Vagina (tissue), 2 donors: ENCODE measurements at places on chromosomes 11 and 22.

- DNase-seq, result no peak
Measured at GRCh38 chr11:65180877-65181568, 705 bp upstream of the CAPN1 start.

GRCh38 chr11:44244639-44245310 lies 65.2 kb downstream of the ALX4 start:
- no peak for DNase-seq

- DNase-seq, result no peak
Measured at GRCh38 chr11:109854731-109855130, 238.5 kb upstream of the ZC3H12C start.

DNA sequence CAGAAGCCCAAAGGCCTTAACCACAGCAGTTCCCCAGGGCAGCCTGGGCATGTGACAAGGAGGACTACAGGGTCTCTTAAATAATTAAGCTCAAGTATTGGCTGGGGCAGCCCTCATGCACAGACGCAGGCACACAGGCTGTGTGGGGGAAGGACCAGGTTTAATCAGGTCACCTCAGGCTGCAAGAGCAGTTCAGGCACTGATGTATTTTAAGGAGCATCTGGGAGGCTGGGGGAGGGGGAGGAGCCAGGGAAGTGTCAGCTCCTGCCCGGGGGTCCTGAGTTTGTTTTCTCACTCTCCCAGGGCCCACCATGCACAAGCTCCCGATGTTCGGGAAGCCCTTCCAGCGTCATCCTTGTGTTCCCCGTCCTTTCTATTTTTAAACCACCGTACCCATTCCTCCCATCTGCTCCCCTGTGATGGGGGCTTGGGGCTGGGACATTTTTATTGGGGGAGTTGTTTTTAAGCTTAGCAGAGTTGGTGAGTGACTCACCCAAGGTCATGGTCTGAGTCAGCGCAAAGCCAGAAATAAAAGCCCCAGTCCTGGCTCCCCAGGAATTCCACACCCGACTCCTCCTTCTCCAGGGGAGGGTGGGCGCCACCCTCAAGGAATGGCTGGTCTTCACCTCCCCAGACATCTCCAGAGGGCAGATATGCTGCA lies 2.4 kb downstream of the CSDC2 start:
- DNase-seq, result no peak

DNA sequence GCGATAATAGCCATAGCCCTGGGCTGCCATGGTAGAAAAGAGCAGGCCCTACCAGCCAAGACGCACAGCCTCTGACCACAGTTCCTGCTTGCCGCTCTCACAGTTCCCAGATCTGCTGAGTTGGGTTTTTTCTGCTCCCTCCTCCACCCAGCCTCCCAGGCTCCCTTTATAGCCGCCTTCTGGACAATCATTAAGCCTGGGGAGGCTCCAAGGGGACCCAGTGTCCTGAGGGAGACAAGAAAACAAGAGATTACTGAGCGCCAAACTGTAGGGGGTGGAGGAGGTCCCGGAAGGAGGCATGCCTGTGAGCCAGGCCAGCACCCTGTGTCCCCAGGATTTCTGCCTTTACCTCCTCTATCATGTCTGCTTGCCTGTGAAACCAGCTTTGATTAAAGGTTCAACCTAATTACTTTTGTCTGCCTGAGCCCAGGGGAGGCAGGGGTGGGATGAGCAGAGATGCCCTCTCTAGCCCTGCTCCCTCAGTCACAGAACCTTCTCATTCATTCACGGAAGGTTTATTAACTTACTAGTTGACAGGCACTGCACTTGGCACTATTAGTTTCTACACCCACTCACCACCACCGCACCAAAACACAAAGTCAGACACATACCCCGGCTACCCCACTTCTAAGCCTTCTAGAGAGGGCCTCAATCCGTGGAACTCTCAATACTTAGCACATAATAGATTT lies 1.2 kb downstream of the SLC37A4 start:
- DNase-seq, result no peak

DNA sequence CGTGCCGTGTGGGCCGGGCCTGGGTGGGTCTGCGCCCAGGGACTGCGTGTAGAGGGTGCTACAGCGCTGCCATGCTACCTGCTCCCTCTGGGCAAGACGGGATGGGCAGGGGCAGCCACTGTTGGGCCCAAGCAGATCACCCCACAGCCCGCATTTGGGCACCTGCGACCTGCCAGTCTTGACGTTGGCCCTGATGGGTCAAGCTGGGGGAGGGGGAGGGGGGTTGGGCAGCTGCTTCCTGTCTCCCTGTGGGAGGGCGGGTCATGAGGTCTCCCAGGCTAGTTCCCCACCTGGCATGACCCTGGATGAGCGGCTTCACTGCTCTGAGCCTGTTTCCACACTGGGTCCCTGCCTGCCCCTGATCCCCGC lies 2.8 kb upstream of the RPS19BP1 start:
- no peak for DNase-seq

DNA sequence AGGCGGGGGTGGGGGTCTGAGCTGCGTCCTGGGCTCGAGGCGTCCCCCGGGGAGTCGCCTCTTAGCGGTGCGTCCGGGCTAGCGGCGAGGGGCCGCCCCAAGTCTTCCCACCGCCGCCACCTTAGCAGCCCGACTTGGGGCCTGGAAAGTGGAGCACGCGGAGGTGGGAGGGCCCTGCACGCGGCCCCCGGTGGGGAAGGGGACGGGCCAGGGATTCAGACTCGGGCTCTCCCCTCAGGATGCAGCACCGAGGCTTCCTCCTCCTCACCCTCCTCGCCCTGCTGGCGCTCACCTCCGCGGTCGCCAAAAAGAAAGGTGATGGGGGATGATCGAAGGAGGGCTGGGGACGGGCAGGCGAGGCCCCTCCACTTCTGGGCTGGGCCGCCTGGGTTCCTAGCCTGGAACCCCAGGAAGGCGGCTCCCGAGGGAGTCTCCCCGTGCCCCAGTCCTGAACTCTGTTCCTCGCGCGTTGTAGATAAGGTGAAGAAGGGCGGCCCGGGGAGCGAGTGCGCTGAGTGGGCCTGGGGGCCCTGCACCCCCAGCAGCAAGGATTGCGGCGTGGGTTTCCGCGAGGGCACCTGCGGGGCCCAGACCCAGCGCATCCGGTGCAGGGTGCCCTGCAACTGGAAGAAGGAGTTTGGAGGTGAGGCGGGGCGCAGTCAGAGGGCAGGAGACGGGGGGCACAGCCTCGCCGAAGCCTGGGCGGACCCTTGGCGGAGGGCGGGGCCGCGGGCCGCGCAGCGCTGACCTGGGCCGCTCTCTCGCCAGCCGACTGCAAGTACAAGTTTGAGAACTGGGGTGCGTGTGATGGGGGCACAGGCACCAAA lies 563 bp downstream of the MDK start:
- DNase-seq, result no peak

- no peak for DNase-seq
Measured at GRCh38 chr11:59545179-59546020, 34.1 kb downstream of the OR4D9 start.

GRCh38 chr11:27087432-27087831 lies 46.8 kb downstream of the BBOX1 start:
- no peak for DNase-seq

- no peak for DNase-seq
Measured at GRCh38 chr11:78392854-78393253, 24.8 kb downstream of the GAB2 start.

- no peak for DNase-seq
Measured at GRCh38 chr11:87675993-87676392, 499.2 kb downstream of the RAB38 start.

DNA sequence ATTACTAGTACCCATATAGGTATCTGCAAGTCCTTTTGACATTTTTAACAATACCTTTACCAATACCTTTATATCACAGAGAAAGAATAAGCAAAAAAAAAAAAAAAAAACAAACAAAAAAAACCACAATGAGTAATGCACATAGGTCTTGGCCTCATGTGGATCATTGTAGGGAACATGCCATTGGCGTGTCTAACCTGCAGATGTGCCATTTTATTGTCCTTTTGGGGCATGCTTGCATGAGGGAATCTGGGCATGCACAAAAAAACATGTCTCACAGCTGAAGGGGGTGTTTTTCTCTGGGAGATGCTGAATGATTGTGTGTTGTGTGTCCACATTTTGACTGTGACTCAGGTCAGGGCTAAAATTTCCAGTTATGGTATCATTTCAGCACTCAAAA lies 361.6 kb downstream of the GUCY1A2 start:
- no peak for DNase-seq

DNA sequence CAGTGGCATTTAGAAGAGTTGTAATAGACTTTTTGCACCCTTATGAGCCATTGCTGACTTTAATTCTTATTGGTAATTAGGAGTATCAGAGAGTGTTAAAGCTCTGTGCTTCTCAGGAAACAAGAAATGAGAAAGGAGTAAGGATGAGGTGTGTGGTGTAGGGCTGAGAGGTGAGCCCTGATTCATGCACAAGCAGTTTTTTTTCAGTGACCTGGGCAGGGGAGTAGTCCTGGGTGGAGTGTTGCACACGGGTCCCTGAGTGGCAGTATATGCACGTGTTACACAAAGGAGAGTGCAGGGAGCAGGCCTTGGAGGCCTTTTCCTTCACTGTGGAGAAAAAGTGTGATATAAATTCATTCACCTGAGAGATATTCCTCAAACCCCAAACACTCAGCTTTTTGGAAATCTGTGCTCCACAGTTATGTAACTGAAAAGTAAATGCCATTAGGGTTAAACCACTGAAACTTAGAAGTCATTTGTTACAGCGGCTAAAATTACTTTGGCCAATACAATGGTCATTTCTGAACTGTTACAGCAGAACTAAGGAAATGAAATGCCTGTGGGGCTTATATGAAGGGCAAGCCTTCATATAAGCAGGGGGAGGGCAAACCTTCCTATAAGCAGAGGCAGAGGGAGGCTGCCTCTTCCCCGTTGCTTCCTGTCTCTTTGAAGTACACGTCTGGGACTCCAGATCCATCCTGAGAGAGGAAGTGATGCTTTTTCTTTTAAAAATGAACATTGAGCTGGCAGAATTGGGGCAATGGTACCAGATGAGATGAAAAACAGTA lies 62.6 kb upstream of the OLFML1 start:
- no peak for DNase-seq
